ENCODE measurements at places on chromosomes 13 and 19.

DNA sequence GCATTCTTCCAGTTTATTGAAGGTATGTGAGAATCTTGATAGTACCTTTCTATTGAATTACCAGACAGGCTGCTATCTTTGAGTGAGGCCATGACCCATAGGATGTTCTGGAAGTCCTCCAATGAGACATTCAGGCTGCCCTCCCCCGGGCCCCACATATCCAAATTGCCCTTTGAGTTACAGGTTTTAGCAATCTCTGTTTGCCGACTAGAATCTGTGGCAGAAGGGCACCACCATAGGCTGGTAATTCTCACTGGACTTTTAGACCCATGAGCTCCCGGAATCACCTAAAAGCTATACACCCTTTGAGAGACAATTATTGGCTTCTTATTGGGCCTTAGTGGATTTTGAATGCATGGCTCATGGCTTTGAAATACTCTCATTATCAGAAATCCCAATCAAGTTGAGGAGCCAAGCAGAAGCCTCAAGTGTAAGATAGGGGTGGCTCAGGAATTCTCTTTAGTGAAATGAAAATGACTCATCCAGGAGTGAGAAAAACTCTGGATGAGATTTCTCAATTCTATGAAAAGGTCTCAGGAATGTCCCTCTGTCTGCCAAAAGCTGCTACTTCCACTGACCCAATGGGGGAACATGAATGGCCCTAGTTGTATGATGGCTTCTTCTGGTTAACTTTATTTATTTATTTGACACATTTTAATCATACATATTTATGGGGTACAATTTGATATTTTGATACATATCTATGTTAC lies 172.1 kb upstream of the CSNK1A1L start:
- DNase-seq, result no peak

DNA sequence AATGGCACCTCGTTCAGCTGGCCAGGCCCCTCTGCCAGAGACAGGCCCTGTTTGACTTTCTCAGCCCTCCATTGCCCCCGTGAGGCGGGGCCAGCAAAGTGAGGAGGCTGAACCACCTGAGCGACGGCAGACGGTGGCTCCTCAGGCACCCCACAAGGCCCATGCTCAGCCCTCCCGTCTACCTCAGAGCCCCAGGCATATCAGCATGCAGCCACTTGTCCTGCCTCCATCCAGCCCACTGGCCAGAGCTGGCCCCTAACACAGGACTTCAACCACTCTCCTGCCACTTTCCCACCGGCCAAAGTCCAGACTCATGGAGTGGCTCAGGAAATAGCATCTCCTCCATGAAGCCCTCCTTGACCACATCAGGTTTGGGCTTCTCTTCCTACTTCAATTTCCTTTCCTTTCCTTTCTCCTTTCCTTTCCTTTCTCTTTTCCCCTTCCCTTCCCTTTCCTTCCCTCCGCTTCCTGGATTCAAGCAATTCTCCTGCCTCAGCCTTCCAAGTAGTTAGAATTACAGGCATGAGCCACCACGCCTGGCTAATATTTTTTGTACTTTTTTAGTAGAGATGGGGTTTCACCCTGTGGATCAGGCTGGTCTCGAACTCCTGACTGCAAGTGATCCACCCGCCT lies 9.3 kb downstream of the SLC7A10 start:
- DNase-seq, result no peak

- no peak for DNase-seq
Observed at GRCh38 chr19:28553764-28554163, 659.2 kb downstream of the UQCRFS1 start.

- no peak for DNase-seq
Observed at GRCh38 chr13:113088691-113089020, 16.9 kb upstream of the F7 start.

DNA sequence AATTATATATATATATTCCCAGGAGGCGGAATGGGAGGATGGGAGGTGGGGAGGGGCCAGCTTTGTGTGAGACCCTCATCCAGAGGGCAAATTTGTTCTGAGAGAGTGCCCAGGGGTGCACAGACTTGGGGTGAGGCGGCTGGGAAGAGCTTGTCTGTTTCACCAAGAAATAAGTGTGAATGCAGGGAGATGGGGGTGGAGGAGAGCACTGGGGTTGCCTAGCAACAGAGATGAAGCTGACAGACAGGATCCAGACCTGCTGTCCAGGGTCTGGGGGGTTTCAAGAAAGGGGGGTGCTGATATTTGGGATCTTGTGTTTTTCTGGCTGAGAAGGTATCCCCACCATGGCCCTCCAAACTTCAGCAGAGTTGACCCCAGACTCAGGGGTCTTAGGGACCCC lies 18.6 kb upstream of the TNFAIP8L1 start:
- no peak for DNase-seq

DNA sequence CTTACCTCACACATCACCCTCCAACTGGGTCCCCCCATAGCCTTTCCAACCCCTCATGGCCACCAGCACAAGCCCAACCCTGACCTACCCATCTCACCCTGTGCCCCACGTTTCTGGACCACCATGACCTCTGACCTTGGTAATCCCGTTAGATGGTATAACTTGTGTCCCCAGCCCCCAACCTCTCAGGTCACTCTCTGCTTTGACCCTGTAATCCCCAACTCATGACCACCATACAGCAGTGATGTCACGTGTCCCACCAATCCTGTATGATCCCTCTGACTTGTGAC lies 8.5 kb downstream of the KLC3 start:
- DNase-seq, result no peak

GRCh38 chr13:90307136-90307535 lies 1040.4 kb upstream of the MIR17HG start:
- DNase-seq, result no peak

DNA sequence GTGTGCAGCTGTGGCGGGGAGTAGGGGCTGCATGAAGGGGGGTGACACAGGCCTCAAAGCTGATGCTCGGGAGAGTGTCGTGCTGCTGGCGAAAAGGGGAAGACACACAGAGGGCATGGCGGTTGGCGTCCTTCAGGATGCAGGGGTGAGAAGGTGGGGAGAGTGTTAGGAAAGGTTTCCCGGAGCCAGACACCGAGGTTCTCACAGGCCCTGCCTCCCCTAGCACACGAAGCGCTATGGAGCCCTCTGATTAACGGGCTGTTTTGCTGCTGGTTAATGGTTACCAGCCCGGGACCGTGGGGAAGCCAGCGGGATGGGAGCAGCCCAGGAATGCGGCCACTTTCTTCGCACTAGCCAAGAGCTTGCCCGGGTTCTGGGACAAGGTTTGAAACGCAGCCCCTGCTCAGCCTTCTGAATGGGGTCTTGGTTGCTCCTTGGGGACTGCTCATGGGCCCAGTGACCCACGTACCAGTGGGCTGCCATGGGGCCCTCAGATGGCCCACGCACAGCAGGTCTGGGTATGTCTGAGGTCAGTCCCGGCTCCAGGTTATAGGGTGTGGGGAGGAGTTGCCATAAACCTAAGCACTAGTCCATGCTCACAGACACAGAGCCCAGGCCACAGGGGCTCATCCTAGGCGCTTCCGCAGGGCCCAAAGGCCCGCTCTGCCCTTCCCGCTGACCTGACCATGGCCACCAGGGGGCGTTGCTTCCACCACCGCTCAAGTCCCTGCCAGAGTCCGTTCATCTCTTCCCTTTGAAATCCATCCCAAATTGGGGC lies 31.3 kb upstream of the ISYNA1 start:
- DNase-seq, result peak; percentile 67

DNA sequence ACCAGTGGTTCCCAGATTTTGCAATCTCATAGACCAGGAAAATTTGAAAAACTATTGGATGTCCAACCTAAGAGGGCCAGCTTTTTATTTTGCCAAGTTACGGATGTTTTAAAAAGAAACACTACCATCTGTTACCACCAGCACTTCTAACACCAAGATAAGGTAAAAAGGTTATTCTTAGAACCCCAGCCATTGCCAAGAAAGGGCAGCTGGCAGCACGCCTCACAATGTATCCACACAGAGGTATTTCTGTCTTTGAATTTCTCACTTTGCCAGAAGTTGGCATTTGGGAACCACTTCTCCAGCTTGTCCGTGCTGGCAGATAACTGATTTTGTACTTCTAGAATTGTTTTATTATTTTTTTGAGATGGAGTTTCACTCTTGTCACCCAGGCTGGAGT lies 28.7 kb downstream of the CAPN12 start:
- DNase-seq, result peak; percentile 78

DNA sequence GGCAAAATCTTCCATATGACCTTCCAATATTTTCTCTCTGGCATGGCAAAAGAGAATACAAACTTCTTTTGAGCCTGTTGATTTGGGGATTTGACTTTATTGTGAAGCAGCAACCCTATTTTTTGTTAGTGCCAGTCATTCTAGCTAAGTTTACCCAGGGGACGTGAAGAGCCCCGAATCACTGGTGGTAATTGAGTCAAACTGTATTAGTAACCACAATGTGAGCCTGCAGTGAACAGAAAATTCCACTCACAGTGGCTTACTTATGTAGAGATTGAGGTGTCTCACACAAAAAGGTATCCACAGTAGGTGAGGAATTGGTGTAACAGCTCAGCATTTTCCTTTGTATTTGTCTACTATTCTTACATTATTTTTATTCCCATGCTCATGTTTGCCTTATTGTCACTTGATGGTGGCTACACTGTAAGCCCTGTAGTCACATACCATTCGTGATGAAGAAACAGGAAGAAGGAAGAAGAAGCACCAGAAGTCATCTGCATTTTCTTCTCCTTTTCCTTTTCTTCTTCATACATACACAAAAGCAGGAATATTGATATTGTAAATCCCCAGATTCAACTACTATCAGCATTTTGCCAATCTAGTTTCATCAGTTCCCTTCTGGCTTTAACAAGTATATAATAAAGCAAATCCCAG lies 33.3 kb upstream of the MYCBP2 start:
- no peak for DNase-seq

DNA sequence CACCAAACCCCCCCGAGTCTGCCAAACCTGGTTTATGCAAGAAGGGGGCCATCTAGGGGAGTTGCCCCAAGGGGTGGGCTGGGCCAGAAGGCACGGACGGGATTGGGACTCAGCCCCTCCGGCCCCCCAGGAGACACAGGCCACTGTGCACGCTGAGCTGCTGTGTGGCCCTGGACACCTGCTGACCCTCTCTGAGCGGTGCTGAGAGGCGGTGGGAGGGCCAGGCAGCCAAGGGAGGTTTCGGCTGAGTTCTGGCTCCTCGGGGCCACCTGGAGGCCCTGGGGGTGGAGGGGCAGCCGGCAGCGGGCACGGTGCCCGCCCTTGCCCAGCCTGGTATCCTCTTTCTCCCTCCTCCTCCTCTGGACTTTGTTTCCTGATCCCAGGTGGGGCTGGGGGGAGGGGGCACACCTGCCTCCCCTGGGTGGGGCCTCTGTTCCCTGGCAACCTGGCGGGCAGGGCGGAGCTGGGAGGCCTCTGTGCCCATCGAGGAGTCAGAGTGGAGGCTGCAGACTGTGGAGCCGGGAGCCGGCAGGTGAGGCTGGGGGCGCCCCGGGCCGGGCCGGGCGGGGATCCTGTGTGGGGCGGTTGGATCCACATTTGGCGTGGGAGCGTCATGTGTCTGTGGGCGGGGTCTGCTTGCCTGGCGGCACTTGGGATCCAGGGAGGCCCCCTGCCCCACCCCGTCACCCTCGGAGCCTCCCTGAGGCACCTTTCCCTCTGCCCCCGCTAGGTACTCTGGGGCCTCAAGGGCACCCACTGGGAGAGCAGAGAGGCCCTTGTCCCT lies at the start of gene MISP:
TSS of gene MISP (plus strand) at position 473 of the 784 bp plus-strand sequence. CDS start 5,835 bp downstream, outside the sequence.
- DNase-seq, result peak; percentile 32

DNA sequence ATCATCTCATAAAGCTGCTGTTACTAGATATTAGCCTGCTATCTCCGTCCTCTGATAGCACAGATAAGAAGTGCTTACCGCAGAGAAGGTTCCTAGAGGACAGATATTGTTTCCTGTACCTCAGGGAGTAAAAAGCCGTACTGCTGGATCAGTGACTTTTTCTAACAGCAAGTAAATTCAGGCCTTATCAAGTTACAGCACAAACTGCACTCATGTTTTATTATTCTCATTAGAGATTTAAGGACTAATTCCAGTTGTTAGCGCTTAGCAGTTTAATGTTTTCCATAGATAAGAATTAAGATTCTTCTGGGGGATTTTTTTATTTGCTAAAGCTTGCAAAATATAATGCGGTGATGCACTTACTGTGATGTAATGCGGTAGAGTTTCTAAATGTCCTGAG lies 119.0 kb upstream of the OBI1 start:
- DNase-seq, result no peak

DNA sequence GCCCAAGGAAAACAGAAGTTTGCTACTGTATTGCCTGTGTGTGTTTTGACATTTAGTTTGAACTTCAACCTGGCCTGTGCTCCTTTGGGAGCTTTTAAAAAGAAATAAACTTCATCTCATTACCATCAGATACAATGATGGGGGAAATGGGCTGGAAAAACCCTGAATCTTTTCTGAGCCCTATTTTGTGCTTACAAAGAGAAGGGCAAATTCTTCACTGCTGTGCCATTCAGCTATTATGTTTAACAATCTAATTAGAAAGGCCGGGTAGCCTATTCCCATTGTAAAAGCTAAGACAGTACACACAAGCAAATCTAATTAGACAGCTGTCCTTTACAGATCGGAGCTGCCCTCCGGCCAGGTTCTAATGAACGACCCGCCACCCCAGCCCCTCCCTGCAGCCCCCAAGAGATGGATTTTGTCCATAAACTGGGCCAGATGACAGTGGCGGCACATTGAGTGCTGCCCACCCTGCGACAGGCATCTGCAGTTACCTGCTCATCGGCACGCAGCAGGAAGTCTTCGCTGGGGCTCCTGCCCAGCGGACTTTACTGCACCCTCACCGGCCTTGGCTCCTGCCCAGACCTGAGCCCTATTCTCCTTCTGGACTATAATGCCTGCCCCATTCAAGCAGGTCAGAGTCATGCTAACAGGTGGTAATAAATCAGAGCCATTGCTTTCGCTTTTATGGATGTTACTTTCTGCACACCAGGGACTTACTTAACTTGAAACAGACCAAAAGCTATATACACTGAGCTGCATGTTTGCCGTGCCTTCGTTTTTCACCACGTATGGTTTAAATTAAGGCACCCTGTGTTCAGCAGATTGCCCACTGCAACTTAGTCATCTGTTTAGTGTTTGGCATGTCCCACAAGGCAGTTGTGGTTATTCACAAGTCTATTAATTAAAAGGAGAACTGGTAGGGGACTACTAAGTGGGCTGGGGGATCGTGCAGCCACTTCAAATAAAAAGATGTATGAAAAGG lies 549.6 kb downstream of the FGF9 start:
- no peak for DNase-seq

- peak; percentile 19 for DNase-seq
Observed at GRCh38 chr13:20461481-20461859, 64.2 kb downstream of the CRYL1 start.

Data from myocyte (in vitro differentiated cells).